Fibroblast of skin of left quadriceps (primary cell): ENCODE measurements at places on chromosomes 7 and 10.

- no peak for DNase-seq
Measured at GRCh38 chr10:46062723-46063428, 16.8 kb upstream of the MSMB start.

DNA sequence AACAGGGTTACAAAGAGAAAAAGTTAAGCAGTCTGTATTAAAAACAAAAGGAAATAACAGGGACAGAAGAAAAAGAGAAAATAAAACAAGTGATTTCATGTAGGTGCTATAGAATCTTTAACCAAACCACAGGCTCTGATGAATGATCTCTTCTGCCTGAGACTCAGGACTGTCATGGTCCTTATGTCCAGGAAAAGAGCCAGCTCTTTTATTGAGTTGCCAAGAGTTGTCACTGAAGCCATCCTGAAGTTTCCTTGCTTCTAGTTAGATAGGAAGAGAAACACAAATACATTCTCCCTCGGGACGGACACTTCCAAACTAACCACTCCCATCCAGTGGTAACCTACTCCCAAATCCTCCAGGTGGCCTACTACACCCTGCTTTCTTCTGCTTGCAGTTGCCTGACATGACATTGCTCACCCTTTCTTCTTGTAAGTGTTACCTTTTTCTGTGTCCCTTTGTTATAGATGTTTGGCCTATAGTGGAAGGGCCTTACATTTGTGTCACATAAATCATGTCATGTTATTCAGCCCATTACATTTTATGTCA, 346.7 kb downstream of the NRG3 start:
- DNase-seq: no peak

DNA sequence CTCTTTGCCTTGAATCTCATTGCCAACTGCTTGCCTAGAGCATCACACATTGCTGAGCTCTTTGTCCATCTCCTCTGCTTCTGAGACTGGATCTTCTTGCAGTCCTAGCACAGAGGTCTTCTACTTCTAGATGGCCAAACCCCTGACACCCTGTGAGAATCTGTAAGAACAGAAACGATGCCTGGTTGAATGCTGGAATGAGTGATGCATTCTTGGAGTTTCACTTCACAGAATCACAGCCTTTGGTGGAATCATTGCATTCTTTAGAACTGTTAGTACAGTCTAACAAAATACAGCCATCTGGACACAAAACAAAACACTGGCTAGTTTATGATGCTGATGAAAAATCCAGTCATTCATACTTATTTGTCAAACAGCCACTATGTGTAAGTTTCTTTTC, 141.7 kb upstream of the ITGB1 start:
- DNase-seq: peak; percentile 59

DNA sequence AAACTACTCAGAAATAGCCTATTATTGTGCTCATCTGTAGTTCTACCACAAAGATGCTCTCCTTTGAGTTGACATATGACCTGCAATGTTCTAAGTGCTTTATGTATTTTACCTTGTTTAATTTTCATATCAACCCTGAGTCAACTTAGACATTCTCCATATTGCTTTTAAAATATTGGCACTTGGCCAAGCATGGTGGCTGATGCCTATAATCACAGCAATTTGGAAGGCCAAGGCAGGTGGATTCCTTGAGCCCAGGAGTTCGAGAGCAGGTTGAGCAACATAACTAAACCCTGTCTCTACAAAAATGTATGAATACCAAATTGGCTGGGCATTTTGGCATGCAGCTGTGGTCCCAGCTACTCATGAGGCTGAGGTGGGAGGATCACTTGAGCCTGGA, 50.6 kb downstream of the PRKG1 start:
- no peak for DNase-seq

- DNase-seq: peak; percentile 12
Measured at GRCh38 chr10:59709395-59710125, at the start of gene SLC16A9. SLC16A9 (minus strand) TSS chr10:59709850; CDS start chr10:59684291, 25,559 bp downstream.

GRCh38 chr7:128906001-128906765, 4.3 kb downstream of the KCP start:
- no peak for DNase-seq

DNA sequence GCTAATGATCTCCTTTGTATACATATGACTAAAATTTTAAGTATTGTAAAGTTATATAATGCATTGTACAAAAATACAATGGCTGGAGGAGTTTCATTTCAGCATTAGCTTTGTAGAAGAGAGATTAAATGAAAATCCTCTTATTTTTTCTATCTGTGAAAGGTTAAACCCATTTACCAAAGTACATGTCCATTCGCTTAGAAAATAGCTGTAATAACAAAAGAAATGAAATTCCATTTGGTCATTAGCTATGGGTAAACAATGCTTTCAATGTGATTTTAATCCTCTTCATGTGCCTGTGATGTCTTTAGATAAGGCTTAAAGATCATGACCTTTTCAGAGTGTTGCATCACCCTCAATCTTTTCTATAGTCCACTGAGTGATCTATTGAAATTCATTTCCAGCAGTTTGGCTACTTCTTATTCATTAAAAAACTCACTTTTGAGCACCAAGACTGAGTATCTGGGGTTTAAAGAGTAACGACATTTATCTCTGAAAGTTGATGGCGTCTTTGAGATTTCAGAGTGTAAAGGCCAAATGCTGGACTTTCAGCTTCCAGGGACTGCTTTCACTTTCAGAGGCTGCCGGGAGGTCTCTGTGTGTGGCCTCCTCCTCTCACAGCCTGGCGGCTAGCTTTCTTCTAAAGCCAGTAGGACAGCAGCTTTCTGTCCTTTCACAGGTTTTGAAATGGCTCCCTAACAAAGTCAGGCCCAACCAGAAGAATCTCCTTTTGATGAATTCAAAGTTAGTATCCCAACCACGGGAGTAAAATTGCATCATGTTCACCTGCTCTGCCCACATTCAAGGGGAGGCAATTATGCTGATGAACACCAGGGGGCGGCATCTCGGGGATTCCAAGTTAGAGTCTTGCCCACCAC, 701.4 kb upstream of the COBL start:
- no peak for DNase-seq

- DNase-seq: no peak
Measured at GRCh38 chr10:45160271-45160670, 155.1 kb downstream of the OR13A1 start.

DNA sequence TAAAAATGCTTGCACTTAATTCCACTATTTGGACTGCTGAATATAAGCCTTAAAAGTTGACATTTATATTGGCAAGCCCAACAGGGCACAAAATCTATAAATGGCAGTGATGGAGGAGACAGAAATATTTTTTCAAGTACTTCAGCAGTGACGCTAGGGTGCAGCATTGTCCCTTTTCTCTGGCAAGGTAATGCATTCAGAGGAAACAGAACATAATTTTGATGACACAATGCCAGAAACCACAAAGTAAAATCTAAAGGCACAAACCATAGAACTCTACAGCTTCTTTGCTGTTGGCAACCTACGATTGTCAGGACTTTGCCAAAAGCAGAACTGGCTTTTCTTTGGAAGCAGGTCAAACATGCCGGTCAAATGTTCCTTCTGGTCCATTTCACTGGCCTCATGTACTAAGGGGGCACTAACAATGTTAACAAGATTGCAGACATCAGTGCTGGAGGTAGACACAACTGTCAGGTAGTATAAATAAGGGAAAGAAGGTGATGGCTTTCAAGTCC, 30.9 kb upstream of the FAM133B start:
- peak; percentile 82 for DNase-seq

- DNase-seq: no peak
Measured at GRCh38 chr7:121531175-121532070, 135.3 kb upstream of the FAM3C start.

DNA sequence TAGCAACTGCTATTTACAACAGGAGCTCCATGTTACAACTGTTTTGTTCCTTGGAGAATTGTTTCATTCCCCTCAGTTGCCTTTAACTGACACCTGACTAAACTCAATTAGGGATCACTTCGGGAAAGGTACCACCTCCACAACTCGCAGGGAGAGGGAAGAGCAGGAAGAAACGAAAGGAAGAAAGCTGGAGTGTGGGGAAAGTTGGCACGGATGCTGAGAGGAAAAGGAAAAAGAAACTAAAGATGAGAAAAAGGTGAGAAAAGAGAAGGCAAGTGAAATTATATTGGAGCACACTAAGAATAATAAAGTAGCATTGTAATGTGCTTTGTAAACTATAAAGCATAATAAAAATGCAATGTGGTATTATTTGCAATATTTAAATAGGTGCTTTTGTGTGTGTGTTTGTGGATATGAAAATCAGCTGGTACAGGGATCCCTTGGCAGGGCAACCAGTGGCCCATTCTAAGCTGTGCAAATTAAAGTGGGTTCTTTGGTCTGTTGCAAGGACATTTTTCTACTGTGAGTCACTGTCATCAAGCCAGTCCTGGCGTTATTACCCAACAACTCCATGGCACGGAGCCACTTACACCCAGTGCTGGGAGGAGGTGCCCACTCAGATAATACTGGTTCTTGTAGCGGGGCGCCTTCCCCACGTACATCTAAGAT, 45.9 kb downstream of the HIPK2 start:
- DNase-seq: peak; percentile 42

GRCh38 chr10:63562391-63562790, 41.2 kb downstream of the REEP3 start:
- DNase-seq: no peak

DNA sequence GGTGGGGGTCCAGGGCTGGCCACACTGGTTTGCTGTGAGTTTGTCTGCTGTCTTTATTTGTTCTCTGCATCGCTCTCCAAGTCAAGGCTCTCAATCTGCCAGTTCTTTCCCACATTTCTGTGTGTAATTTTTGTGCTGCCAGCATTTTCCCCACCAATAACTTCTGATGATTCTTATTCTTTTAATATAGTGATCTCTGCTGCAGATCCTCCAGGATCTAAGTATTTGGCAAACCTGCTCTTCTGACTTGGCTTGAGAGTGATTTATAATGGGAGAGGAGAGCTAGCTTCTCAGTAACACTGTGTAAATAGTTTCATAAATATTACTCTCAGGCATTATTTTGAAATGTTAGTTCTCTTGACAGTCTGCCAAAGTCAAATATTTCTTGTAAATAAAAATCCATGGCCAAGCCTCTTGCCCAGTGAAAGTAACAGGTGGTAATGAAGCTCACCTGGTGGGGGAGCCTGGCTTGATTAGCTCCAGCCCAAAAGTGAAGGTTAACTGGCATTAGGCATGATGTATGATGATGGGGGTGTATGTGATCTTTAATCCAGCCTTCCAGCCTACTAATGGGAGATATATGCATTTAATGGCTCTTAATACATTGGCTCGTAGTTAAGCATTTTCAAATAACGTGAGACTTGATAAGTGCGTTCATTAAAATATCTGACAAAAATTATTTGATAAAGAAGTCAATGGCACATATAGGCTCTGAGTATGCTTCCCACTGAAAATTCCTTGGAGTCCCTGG, 1055.9 kb downstream of the KCNMA1 start:
- no peak for DNase-seq

- no peak for DNase-seq
Measured at GRCh38 chr7:158586499-158587161, 993 bp downstream of the PTPRN2 start.

DNA sequence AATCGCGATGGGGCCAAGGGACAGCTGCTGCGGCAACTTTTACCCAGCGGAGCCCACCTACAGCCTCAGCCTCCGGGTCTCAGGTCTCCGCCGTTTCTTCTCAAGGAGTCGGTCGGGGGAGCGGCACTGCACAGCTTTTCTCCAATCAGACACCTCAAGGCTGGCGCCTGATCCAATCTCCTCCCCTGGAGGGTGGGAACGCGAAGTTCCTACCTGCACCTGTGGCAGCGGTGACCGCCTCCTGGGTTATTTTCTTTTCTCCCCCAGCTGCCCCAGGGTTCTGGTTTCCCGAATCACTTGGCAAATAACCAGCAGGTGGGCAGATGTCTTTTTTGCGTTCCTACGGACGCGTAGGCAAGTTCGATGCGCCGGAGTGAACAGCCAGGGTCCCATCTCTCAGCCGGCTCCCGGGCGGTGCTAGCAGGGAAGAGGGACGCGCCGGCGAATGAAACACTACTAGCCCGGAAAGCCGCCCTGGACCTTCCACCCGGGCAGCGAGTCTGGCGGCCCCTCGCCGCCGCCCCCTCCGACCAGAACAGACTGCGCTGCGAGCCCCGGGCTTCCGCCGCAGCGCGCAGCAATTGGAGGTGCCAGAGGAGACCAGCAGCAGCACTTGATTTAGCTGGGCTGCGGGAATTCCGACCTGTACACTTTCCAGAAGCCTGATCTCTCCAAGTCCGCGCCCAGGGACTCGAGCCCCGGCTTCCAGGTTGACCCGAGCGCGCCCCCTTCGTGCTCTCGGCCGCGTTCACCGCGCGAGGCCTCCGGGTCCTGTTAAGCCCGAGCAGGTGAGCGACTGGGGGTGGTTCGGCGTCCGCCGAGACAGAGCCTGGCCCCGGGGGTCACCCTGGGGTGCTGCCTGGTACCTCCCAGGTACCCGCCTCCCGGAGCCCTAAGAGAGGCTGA, at the start of gene PRR15:
TSS of gene PRR15 (plus strand) at position 246 of the 906 bp plus-strand sequence. CDS start 2,495 bp downstream, outside the sequence.
- DNase-seq: no peak

- no peak for DNase-seq
Measured at GRCh38 chr7:5198741-5199140, 8.7 kb downstream of the WIPI2 start.

DNA sequence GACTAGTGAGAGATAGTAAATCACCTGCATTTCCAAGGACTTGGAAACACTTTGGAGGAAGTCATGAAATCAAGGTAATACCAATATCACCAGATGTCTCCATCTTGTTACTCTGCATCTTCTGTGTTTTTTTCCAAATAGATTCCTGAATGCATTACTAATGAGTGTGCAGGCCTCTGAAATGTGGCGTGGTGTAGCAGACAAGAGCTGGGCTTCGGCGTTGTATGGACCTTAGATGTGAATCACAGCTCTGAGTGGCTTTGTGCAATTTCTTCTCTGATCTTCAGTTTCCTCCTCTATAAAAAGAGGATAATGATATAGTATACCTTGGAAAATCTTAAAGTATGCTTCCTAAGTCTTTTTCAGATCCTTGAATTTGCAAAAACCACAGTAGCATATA, 9.6 kb upstream of the MYPN start:
- DNase-seq: peak; percentile 55
